Stimulated activated CD4-positive, alpha-beta T cell treated with anti-CD3 and anti-CD28 coated beads, Interleukin-1b, Interleukin-23, amount 100 ng/mL, for 48 hours (primary cell): ENCODE measurements at places on chromosomes 2 and 18.
A peak's percentile ranks its signal among the peaks of the same experiment; 100 is the strongest.

GRCh38 chr2:208175840-208176153 lies 12.4 kb upstream of the CRYGA start:
- no peak for DNase-seq

GRCh38 chr2:99451280-99451679 lies 38.5 kb downstream of the REV1 start:
- no peak for DNase-seq

DNA sequence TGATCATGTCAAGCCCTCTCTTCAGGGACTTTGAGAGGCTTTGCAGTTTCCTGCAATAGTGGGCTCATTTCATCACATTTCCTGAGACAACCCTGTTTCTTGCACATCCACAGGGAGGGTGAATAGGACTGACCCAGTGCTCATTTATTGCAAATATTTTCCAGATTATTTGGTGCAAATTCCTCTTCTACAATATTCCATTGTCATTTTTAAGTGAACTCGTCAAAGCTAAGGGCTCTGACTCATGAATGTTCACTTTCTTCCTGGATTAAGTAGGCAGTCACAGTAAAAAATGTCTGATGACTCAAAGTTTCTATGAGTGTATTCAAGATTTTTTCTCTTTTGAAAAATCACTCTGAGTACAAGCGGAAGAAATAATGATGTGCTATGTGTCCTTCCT lies 225.5 kb upstream of the GALNT5 start:
- no peak for DNase-seq

DNA sequence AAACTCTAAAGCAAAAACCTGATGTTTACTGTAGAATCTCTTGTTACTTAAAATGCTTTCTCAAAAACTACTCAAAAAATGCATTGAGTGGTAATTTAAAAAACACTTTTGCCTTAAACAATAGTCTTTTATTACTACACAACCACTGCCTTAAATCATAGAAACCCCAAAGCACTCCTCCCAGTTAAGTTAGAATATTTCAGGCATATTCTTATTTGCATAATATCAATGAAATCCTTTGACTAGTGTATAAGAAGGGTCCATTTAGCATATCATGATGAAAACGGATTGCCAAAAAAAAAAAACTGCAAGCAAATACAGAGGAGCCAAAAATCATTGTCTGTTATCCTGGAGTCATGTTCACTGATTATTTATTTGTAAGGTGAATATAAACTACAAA lies 119.2 kb downstream of the PTPRM start:
- no peak for DNase-seq

DNA sequence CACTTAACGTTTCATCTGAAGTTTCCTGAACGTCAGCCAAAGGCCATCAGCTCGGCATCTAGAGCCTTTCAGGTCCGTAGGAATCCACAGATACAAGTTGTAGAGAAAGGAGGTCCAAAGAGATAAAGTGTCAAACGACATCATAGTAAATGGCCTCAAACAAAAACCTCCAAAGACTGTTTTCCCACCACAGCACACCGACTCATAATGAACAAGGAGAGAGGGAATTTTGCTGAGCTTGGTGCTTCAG lies 150.3 kb downstream of the PXDN start:
- no peak for DNase-seq

DNA sequence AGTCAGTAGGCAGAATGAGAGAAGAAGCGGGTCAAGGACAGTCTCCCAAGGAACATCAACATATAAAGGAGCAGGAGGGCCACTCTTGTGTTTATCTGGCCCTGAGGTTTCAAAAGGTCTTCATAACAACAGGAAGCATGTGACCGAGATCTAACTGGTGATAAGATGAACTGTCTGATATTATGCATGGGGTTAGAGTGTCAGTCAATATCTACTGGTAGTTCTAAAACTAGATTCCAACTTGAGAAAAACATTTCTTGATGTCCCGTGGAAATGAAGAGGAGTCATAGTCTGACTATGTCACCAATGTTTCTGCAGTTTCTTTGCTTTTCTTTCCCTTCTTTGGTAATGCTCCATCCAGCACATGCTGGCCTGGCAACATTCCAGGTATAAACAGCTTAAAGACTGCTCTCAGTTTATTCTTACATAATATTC lies 77.5 kb upstream of the ITPRID2 start:
- no peak for DNase-seq

- no peak for DNase-seq
Observed at GRCh38 chr2:86790676-86791572, at the start of gene CD8A. CD8A (minus strand) TSS chr2:86790913; CDS start chr2:86790825, 88 bp downstream.

- DNase-seq: no peak
Observed at GRCh38 chr2:57291209-57291608, 755.4 kb upstream of the VRK2 start.

DNA sequence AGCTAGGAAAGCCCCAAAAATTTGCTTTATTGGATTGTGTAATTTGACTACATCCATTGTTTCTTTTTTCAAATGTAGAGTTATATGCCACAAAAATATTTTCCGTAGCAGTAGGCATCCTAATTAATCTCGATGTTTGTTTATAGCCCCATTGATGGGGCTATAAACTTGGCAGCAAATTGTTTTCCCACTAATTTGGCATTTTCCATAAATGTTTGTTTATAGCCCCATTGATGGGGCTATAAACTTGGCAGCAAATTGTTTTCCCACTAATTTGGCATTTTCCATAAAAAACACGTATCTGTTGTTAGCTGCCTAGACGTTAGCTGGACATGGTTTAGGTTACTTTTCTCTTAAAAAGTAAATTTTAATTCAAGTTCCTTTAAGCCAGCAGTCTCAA lies 23.8 kb downstream of the MSH2 start:
- no peak for DNase-seq

- DNase-seq: no peak
Observed at GRCh38 chr2:46854260-46854659, 61.3 kb downstream of the MCFD2 start.

DNA sequence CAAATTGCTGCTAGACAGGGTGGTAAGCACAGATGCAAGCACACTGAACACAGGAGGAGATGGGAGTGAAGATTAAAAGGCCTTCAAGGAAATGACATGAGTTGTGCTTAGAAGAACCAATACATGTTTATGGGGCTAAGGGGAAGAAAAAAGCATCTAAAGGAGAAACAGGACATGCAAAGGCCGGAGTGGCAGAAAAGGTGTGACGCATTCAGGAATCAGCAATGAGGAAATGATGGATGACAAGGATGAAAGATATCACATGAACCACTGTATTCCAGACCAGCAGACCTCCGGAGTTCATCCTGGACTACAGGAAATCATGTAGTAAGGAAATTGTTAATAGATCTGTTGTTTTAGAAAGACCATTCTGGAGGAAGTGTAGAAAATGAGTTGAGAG lies 42.8 kb downstream of the PPP4R1 start:
- no peak for DNase-seq

DNA sequence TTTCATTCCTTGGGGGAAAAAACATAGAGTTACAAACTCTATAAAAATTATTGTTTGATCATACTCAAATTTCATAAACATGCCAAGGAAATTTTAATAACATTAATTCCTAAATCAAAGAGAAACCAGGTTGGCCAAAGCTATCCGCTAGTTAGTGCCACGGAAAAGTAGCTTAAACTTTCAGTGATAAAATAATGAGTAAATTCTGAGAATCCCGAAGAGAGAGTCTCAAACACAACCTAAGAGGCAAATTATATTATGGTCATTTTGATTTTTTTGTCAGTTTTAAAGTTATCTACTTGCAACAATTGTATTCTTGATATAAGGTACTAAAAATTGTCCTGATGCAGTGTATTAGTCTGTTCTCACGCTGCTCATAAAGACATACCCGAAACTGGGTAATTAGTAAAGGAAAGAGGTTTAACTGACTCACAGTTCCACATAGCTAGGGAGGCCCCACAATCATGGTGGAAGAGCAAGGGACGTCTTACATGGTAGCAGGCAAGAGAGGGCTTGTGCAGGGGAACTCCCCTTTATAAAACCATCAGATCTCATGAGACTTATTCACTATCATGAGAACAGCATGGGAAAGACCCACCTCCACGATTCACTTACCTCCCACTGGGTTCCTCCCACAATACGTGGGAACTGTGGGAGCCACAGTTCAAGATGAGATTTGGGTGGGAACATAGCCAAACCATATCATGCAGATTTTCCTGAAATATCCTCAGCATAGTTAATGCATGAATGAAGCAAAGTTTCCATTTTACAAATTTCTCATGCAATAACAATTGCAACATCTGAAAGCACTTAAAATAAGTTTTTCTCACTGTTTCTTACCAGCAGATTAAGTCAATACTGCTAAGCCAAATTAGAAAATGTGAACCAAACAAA lies 205.9 kb upstream of the STK17B start:
- DNase-seq: peak; percentile 68

DNA sequence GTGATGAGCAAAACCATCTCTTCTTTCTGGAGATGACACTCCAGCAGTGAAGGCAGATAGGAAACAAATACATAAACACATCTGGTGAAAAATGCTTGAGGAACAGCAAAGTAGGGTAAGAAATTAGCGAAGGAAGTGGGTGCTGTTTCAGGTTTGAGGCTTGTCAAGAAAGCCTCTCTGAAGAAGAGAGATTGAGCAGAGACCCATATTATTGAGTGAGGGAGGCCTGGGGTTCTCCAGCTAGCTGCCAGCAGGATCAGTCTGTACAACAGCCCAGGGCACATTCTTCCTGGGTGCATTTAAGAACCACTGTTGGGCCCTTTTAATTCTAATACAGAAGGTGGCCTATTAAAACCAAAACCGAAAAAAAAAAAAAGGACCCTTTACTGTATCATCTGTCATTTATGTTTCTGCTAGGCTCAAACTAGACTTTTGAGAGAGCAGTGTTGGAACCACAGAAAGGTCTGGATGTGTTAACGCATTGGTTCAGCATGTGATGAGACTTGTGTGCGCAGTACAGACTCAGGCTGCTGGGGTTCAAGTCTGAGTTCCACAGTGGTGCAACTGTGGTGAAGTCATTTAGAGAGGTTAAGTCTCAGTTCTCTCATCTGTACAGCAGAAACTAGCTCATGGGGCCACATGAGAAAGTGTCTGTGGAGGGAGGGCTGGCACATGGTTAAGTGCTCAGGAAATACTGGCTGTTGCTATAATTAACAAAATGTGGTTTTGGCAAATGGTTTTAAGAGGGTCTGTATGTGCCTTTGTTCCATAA lies 28.9 kb downstream of the MGAT5 start:
- peak; percentile 71 for DNase-seq

DNA sequence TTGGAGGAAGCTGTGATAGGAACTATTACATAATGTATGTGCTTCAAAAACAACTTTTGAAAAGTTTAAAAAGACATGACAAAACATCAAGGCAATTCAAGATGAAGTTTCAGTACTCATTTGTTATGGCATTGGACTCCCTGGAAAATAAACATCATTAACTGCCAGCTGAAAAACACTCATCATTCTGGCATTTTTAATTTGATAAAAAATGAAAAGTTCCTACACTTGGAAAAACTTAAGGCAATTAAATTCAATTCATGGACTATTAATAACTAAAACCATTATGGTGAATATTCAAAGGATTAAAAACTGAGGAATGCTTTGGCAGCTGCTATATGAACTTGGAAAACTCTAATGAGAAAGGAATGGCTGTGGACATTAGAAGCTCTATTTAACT lies 8.5 kb downstream of the TYW5 start:
- DNase-seq: no peak

GRCh38 chr18:47558110-47558750 lies 306.8 kb upstream of the SKOR2 start:
- DNase-seq: no peak

- no peak for DNase-seq
Observed at GRCh38 chr2:5510082-5510481, 182.1 kb upstream of the SOX11 start.

- no peak for DNase-seq
Observed at GRCh38 chr2:126187668-126188067, 468.3 kb upstream of the GYPC start.

- DNase-seq: no peak
Observed at GRCh38 chr2:138652378-138652777, 127.8 kb downstream of the NXPH2 start.

- DNase-seq: no peak
Observed at GRCh38 chr18:32803568-32803967, 30.7 kb upstream of the KLHL14 start.

GRCh38 chr18:24734058-24734457 lies 273.6 kb downstream of the HRH4 start:
- no peak for DNase-seq

GRCh38 chr2:152505495-152505906 lies 170.5 kb downstream of the FMNL2 start:
- no peak for DNase-seq

- DNase-seq: no peak
Observed at GRCh38 chr18:79191956-79192355, 122.8 kb downstream of the ATP9B start.

DNA sequence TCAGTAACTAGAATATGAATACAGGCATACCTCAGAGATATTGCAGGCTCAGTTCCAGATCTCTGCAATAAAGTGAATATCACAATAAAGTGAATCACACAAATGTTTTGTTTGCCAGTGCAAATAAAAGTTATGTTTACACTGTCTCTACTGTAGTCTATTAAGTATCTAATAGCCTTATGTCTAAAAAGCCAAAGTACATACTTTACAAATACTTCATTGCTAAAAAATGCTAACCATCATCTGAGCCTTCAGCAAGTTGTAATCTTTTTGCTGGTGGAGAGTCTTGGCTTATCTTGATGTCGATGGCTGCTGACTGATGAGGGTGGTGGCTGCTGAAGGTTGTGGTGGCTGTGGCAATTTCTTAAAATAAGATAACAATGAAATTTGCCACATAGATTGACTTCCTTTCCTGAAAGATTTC lies 159.4 kb downstream of the MYO1B start:
- DNase-seq: no peak

- DNase-seq: no peak
Observed at GRCh38 chr18:53749766-53750165, 474.7 kb downstream of the MBD2 start.

GRCh38 chr2:189618197-189618596 lies 37.6 kb upstream of the SLC40A1 start:
- no peak for DNase-seq

- DNase-seq: no peak
Observed at GRCh38 chr2:127228102-127228501, 8.0 kb upstream of the CYP27C1 start.

DNA sequence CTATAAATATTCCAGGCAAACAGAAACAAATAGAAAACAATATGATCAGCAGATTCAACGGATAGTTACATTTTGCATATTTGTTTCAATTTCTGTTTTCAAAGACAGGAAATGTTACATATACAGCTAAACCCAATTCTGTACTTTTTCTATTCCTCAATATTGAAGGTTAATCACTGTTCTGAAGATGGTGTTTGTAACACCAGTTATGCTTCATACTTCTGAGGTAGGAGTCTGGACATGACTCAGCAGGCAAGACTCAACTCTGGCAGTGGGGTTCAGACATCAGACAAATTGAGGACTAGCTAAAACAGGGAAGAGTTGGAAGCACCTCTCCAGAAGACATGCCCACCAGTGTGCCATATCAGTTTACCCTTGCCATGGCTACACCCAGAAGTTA lies 16.6 kb downstream of the SERPINB13 start:
- no peak for DNase-seq

GRCh38 chr2:177430411-177430810 lies 37.8 kb downstream of the AGPS start:
- no peak for DNase-seq

GRCh38 chr2:15662026-15662425 lies 70.4 kb downstream of the DDX1 start:
- DNase-seq: no peak

- no peak for DNase-seq
Observed at GRCh38 chr2:55587-56448, 9.5 kb upstream of the FAM110C start.

- no peak for DNase-seq
Observed at GRCh38 chr2:6896930-6897759, 19.6 kb downstream of the RSAD2 start.
